GM12878 (cell line): ENCODE measurements at places on chromosomes 16 and 17. TPM values are rescaled to one million over a fixed set of nuclear protein-coding genes. Genes with fewer than 3 reads are reported as not detected.

DNA sequence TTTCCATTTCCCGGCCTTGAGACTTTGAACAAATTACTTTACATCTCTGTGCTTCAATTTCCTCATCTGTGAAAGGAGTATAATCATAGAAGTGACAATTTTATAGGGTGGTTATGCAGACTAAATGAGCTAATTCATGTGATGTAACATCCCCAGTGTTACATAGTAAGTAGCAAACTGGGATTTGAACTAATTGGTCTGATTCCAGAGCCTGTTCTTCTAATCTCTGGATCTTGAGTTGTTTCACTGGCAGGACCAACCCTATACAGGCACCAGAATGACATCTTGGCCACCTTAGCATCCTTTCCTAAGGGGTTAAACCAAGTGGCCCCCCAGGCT is 77.7 kb downstream of the AATF start:
- H3K27me3 ChIP-seq = no peaks in the 10 kb centered on the region
- no peak overlapping the region for H3K4me3 ChIP-seq
- peak overlapping the region; percentile 25; the same call in 1 of the 2 replicates for H3K27ac ChIP-seq
- H3K36me3 ChIP-seq = peaks cover 2% of the 10 kb centered on the region; the same call in 1 of the 2 replicates

DNA sequence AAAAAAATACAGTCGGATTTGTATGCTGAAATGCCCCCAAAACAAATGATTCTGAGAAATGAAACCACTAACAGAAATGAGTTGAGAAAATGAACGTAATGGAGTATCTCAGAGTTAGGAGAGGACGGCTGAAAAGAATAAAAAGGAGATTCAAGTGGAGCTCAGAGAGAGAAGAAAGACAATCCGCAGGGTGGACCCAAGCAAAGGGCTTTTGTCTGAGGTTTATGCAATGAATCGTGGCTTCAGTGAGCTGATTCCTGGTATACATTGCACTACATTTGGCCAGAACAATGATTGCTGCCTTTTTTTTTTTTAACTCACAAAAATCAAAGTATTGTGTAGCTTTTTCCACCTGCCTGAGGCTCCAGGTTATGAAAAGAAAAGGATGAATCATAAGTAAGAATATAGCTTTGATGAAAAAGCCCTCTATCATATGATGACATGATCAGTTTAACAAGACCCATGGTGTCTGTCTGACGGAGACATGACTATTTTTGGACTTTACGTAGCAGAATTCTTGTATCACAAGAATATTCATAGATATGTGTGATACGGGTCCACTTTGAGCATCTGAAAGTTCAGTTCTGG is 4.4 kb upstream of the MED9 start:
- no peak overlapping the region for H3K27ac ChIP-seq
- no peak for DNase-seq
- H3K4me3 ChIP-seq = no peak overlapping the region
- H3K27me3 ChIP-seq = 0 out of 2 replicates have a peak, but pooled peaks cover 3% of the 10 kb centered on the region
- no peaks in the 10 kb centered on the region for H3K4me1 ChIP-seq

GRCh38 chr16:50434872-50435478 is 66.2 kb upstream of the BRD7 start:
- H3K27ac ChIP-seq = no peak overlapping the region
- no peaks in the 10 kb centered on the region; the same call in 1 of the 2 replicates for H3K27me3 ChIP-seq
- DNase-seq = no peak
- H3K36me3 ChIP-seq = no peaks in the 10 kb centered on the region
- H3K4me1 ChIP-seq = no peaks in the 10 kb centered on the region
- H3K4me3 ChIP-seq = no peak overlapping the region

- no peak overlapping the region for H3K27ac ChIP-seq
- H3K4me1 ChIP-seq = no peaks in the 10 kb centered on the region
- H3K27me3 ChIP-seq = no peaks in the 10 kb centered on the region
- no peaks in the 10 kb centered on the region for H3K36me3 ChIP-seq
- no peak for DNase-seq
Measured at GRCh38 chr16:19853742-19854542, 30.7 kb downstream of the GPRC5B start.

- no peaks in the 10 kb centered on the region; the same call in 1 of the 2 replicates for H3K27me3 ChIP-seq
- H3K4me1 ChIP-seq = peaks cover 15% of the 10 kb centered on the region
- no peak overlapping the region for H3K4me3 ChIP-seq
- H3K36me3 ChIP-seq = peaks cover 8% of the 10 kb centered on the region
- no peak for DNase-seq
Measured at GRCh38 chr16:11168386-11169051, 87.5 kb downstream of the SOCS1 start.

DNA sequence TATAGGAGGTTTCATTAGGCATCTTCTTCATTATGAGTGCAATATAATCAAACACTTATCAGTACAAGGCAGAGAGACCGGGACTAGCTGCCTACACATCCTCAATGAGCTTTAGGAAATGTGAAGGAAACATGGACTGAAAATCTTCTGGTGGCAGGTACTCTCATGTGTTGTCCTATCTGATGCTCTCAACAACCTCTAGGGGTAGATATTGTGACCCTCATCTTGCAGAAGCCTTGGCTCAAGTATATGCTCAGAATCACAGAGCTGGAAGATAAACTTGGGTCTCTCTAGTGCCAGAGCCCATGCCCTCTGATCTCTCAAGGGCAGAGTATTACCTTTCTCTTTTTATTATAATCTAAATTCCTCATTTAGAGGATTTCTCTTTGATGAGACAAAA is 181.6 kb upstream of the C17orf78 start:
- no peaks in the 10 kb centered on the region for H3K4me1 ChIP-seq
- no peak overlapping the region for H3K4me3 ChIP-seq
- no peak overlapping the region for H3K27ac ChIP-seq
- no peaks in the 10 kb centered on the region for H3K27me3 ChIP-seq
- DNase-seq = no peak

DNA sequence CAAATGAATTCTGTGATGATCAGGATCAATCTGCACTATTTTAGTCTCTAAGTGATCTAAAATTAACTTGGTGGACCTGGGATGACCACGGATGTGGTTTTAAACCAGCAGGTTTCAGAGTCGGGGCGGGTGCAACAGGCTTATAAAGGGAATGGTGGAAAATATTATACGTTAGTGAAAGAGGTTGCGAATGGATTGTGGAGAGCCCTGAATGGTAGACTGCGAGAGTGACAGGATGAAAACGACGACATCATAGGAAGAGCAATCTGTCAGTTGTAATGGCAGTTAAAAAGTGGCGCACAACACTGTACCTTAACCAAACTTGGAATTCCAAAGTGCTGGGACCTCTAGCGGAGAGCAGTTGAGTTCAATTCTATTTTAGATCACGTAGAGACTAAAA is 1.2 kb upstream of the CYB5B start:
- no peaks in the 10 kb centered on the region for H3K27me3 ChIP-seq
- no peaks in the 10 kb centered on the region for H3K4me1 ChIP-seq
- H3K4me3 ChIP-seq = peak overlapping the region; percentile 64
- H3K36me3 ChIP-seq = peaks cover 2% of the 10 kb centered on the region

DNA sequence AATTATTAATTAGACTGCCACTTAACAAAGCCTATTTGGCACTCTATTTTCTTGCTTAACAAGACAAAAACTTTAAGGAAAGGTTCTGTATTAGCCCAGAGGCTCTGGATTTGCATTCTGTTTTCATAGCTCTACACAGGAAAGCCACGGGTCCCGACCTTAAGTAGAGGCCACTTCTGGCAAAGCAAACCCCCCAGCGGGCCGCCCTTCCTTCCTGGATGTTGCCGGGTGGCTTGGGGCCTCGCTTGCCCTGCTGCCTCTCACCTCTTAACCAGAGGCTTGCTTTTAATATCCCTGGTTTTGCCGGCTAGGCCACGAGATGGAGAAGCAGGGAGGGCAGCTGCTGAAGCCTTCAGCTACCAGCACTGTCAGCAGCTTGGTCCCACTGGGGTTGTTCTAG is 4.4 kb downstream of the RTN4RL1 start:
- H3K4me3 ChIP-seq = no peak overlapping the region
- H3K4me1 ChIP-seq = peaks cover 14% of the 10 kb centered on the region
- H3K27me3 ChIP-seq = peaks cover 16% of the 10 kb centered on the region
- no peak for DNase-seq
- no peaks in the 10 kb centered on the region for H3K36me3 ChIP-seq
- no peak overlapping the region for H3K27ac ChIP-seq

Gene PIGW
- total RNA-seq = 12.9 and 15.3 TPM in 2 replicates

Gene PDE6G
- total RNA-seq = 6.0 and 8.3 TPM in 2 replicates

Gene SMIM36
- total RNA-seq = not detected in 2 replicates
